ENCODE measurements at places on chromosomes 7 and 10.
A peak's percentile ranks its signal among the peaks of the same experiment; 100 is the strongest.

DNA sequence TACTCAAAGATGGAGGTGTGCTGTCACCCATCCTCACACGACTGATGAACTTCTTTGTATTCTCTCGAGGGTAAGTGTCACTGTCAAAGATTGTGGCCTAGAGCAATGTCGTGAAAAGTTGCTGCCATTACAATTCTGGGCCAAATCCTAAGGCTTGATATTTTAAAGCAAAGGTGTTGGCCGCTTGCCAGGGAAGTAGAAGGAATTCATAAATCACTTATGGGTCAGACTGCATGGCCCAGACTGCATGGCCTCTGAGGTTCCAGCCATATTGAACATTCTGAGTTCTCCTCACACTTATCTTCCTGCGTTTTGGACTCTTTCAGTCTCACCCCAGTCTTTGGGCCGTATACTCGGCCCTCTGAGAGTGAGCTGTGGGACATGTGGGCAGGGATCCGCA, 8.6 kb downstream of the MEST start:
- DNase-seq: no peak

- DNase-seq: no peak
Measured at GRCh38 chr10:21523557-21524008, 1.9 kb downstream of the SKIDA1 start.

DNA sequence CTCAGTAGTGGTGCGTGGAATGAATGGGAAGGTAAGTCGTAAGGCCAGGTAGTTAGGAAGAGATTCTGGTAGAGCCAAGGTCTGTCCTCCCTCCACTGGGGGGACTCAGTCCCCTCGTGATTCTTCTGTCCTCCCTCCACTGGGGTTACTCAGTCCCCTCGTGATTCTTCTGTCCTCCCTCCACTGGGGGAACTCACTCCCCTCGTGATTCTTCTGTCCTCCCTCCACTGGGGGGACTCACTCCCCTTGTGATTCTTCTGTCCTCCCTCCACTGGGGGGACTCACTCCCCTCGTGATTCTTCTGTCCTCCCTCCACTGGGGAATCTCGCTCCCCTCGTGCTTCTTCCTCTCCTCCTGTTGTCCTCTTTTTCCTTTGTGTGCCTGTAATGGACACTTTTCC, 125.1 kb downstream of the CELF2 start:
- DNase-seq: no peak

DNA sequence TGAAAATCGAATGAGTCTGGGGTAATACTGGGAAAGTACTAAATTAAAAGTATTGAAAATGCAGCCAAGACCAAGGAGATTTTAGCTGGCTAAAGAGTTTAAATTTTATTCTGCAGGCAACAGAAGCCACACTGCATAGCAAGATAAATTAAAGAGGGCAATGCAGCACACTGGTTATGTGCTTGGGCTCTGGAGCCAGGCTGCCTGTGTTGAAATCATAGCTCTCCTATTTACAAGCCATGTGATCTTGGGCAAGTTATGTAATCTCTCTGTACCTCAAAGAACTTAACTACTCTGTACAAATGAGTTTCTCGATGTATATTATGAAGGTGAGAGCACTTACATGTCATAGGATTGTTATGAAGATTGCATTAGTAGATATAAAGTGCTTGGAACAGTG, 9.9 kb downstream of the SLC25A13 start:
- peak; percentile 24 for DNase-seq

GRCh38 chr10:34187201-34187600, 627.9 kb downstream of the PARD3 start:
- DNase-seq: no peak
